ENCODE measurements at places on chromosomes 5 and 9.

DNA sequence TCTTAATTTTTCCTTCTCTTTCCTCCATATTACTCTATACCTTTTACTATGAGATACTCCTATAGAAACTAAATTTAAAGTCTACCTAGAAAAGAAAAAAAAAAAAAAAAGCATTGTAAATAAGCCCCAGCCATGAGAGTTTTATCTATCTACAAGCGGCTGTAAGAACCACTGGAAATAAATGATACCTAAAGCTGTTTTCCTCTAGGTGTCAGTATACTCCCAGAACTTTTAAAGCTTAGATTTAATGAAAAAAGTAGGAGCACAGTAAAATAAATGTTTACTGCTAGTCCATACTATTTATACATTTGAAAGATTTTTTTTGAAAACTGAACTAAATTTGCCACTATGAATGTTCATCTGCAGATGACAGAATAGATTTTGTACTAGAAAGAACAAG is 26.2 kb downstream of the TYRP1 start:
- no peak for DNase-seq

DNA sequence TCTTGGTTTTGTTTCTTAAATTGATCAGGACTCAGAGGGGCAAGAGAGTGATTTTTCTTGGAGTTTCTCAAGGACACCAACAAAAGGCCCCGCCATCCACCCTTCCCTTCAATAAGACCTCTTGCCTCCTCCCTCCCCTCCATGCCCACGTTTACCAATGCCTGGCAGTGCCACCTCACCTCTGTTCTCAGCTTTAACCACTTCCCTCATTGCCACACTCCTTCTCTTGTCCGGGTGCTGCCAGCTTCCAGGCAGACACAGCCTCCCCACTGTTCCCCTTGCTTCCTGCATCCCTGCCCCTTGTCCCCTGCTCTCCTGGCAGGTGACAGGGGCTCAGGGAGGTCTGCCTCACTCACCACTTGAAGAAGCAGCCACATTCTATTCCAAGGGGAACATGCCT is 90.8 kb downstream of the LHX2 start:
- DNase-seq, result no peak

GRCh38 chr5:41831155-41831554 is 39.1 kb downstream of the OXCT1 start:
- no peak for DNase-seq

DNA sequence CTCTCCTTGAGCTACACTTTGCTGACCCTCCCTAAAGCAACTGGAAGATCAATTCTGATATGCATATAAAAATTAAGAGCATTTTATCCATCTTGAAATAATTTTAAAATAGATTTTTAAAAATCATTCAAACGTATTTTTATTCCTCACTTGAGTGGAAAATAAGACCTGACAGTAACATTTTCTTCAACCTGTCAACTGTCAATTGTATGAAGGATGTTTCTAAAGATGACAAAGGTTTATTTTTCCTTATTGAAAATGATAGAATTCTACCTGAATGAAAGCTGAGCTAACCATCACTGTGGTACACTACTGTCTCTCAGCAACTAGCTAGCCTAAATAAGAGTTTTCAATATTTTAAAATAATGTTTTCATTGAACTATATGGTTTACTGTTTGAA is 7.0 kb downstream of the EFNA5 start:
- DNase-seq, result no peak

GRCh38 chr5:102902135-102902448 is 147.0 kb downstream of the PAM start:
- DNase-seq, result peak; percentile 6

DNA sequence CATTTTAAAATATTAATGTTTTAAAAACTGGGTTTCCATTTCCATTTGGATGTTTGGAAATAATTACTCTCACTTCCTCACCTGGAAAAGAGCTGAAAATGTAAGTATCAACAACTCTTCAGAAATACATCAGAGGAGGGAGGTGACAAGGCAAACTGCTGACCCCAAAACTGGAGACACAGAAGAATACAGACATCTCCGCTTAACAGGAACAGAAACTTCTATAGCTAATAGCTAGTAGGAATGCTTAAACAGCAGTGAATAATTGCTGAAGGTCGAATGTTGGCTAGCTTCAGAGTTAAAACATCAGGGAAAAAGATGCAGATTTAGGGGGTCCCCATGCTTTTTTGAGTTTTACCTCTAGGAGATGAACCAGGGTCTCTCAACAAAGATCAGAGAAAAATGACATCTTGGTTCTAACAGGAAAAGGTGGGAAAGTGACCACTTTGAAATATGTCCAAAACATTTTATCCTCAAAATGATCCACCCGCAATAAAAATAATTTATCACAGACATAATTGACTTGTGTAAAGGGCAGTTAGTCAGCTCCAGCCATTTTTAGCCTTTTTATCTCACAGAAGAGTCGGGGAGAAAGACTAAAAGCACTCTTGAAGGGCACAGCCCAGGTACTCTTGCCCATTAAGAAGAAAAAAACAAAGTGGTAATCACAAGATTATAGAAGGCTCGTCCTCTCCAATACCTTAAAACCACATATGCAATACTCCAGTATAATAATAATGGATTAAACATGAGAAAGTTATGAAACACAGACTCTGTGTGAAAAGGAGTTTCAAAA is 1474.9 kb downstream of the EFNA5 start:
- no peak for DNase-seq

- no peak for DNase-seq
Measured at GRCh38 chr5:22044229-22044628, 808.9 kb downstream of the CDH12 start.

DNA sequence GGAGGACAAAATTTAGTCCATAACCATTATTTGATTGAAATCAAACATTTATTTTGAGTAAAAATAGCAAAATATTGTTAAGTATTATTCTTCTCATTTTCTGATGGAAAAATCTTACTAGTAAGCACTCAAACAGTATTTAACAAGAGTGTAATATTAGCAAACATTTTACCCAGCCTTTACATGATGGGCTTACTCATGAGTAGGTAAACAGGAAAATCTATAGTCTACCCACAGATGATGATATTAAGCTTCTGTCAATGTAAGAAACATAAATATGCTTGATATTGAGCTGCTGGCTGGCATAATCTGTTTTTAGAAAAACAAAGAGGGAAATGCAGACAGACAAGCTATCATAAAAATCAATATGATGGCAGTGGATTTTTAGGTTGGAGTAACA is 418.5 kb upstream of the COX7C start:
- DNase-seq, result no peak

- no peak for DNase-seq
Measured at GRCh38 chr5:53357439-53357838, 123.0 kb upstream of the FST start.

DNA sequence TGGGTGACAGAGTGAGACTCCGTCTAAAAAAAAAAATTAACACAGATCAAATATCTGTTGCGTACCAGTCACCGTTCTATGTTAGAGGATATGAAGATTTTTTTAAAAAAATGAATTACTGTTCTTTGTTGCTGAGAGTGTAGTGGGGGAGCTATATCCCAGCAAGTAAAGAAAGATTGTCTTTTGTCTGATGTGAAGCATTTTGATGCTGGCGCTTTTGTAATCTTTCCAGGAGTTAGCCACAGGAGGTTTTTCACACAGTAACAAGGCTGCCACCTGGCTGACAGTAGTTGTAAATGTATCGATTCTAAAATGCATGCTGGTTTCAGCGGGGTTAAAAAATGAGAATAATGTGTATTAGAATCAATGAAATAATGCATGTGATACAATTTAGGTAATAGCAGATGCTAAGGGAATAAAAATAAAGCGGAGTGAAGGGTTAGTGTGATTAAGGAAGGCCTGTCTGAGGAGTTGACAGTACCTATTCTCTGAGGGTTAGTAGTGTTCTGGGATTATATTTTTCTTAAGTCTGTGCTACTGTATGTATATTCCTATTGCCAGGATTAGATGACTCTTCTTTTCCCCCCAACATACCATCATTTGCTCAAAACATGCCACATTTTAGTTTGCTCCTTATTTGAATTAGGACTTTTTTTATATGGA is 3.4 kb downstream of the LMNB1 start:
- DNase-seq, result peak; percentile 88

DNA sequence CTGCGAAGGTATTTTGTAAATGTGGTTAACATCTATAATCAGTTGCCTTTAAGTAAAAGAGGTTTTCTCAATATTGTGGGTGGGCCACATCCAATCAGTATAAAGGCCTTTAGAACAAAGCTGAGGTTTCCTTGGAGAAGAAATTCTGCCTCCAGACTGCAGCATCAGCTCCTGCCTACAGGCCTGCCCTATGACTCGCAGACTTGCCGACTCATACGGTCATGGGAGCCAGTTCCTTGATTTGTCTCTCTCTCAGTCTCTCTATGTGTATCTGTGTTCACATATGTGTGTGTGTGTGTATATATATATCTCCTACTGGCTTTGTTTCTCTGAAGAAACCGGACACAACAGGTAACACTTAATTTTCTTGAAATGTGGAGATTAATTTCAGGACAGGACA is 45.3 kb downstream of the SLC36A1 start:
- DNase-seq, result peak; percentile 76

DNA sequence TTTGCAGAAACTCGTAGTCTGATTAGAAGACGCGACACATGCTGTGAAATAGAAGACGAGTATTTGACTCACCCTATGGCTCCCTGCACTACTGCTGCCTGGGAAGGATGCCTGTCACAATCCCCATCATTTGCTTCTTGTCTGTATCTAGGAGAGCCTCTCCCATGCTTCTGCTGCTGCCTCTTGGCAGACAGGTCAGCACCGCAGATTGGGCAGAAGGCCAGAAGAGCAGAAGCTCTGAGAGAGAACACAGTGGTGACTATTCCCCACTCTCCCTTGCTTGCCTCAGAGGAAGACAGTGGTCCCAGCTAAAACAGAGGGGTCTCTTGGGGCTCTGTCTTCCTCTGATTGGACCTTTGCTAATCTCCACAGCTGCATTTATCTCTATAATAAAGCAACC is 84.0 kb upstream of the SMIM32 start:
- DNase-seq, result no peak

DNA sequence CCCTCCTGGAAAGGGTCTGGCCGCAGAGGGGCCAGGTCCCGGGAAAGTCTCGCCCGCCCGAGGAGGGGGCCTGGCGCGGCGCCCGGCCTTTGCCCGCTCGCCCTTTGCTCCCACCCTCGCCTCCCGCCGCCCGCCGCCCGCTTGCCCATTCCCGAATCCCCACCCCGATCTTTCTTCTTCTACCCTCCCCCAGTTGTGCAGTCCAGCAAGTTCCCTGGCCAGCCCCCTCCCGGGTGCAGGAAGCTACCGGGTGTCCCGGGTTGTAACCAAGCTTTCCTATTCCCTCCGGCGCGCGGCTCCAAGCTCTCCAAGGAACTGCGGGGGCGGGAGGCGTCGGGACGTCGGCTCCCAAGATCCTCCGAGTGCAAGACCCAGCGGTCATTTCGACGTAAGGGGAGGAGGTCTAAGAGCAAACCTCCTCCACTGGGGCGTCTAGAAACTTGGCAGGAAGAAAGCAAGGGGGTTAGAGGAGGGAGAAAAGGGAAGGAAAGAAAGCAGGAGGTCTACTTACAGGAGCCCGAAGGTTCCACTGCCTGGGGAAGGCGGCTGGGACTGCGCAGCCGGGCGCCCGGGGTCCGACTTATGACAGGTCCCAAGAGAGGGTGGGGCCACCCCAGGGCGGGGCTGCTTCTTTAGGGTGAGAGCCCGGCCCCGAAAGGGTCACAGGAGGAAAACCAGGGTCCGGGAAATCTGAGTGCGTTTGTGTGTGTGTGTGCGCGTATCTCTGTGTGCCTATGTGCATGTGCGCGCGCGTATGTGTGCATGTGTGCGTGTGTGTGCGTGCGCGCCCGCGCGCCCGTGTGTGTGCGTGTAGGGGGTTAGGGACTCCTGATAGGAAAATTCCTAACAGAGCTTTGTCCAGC is at the start of gene PTGR1:
Gene PTGR1, minus strand, starts transcription at position 556 of the 863 bp plus-strand sequence. CDS start 2,225 bp downstream, outside the sequence.
- DNase-seq, result peak; percentile 90

DNA sequence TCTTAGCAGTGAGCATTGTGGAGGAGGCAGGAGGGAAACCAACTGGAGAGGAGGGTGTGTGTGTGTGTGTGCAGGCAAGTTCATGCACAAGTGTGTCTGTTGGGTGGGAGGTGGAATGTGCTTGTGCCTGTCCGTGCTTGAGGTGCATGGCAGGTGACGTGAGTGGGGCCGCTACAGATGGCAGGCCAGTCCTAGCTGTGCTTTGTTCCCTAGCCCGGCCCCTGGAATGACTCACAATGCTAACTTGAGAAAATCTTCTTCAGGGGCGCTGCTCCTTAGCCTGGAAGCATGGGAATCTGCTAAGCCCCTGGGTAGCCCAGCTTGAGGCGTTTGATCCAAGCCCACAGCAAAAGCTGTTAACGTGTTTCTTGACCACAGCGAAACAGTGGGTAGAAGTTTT is 25.0 kb upstream of the DMRT2 start:
- no peak for DNase-seq

DNA sequence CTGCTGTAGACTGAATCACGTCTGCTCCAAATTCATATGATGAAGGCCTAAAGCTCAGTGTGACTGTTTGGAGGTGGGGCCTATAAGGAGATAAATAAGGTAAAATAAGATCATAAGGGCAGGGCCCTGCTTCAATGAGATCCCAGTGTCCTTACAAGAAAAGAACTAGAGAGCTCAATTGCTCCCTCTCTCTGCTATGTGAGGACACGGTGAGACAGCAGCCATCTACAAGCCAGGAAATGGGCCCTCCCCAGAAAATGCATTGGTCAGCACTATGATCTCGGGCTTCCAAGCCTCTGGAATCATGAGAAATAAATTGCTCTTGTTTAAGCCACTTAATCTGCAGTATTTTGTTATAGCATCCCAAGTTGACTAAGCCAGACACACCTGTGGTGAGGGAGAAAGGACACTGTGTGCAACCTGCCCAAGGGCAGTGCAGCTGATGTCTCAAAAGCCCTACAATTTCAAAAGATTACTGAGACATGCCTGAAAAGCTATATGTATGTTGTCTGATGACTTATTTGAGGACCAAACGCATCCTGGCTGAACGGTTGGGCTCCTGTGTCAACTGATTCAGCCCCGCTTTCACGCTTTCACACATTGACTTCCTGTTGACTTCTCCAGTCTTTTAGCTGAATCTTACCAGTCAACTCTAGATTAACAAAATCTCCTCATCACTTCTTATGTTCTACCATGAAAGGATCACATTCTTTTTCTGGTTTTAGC is 13.2 kb downstream of the GZMK start:
- DNase-seq, result peak; percentile 30

DNA sequence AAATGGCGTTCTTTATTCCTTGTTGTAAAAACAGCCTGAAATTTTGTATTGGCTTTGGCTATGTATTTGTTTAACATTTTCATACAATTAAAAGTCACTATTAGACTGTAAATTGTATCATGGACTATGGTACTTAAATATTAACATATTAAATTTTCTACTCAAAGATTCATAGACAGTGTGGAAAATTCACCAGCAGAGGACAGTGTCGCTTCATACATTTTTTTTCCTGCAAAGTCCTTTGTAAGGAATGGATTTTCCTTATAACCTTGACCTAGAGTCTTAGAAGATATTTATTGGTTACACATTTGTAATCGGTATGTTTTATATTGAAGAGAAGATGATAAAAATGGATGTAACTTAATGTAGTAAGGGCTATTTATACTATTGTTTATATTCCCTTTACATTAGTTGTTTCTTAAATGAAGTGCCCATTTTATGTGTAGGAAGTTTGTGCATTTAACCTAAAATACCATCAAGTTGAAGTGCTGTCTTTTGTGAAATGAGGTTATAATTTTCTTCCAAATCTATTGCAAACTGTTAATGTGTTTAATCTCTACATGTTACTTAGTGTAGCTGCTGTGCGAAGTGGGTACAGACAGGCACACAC is 150.1 kb downstream of the KDM4C start:
- no peak for DNase-seq

GRCh38 chr5:16048132-16048531 is 131.5 kb downstream of the MARCHF11 start:
- no peak for DNase-seq

- DNase-seq, result peak; percentile 42
Measured at GRCh38 chr5:147539053-147539452, 29.2 kb upstream of the DPYSL3 start.

- peak; percentile 87 for DNase-seq
Measured at GRCh38 chr9:33867747-33868439, 50.9 kb downstream of the UBE2R2 start.
